ENCODE measurements at places on chromosomes 16 and 17.

DNA sequence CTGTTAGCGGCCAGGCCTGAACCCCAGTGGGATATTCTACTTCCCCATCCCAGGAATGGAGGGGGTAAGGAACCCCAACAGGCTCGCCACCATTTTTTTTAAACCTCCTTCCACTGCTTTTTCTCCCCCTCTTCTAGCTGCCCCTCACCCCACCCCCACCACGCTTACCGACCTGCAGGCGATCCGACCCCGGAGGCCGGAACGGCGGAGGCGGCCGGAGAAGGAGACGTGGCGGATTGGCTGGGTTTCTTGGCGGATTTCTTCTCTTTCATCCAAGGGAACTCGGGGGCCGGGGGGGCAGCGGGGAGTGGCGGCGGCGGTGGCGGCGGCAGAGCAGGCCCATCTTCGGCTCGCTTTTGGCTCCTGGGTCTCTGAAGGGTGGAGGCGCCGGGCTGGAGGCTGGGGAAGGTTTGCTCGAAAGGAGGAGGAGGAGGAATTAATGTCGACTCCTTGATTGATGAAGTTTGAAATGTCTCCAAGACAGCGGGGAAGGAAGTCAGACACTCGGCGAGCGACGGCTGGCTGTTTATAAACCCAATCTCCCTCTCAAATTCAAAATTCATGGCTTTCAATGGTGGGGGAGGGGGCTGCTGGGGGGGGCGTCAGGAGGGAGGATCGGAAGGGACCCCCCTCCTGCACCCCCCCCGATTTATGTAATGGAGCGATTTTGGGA, 424 bp downstream of the HOXB2 start:
- DNase-seq, result peak; percentile 26

- peak; percentile 93 for DNase-seq
Observed at GRCh38 chr16:68961778-68962402, 118.6 kb downstream of the TANGO6 start.

DNA sequence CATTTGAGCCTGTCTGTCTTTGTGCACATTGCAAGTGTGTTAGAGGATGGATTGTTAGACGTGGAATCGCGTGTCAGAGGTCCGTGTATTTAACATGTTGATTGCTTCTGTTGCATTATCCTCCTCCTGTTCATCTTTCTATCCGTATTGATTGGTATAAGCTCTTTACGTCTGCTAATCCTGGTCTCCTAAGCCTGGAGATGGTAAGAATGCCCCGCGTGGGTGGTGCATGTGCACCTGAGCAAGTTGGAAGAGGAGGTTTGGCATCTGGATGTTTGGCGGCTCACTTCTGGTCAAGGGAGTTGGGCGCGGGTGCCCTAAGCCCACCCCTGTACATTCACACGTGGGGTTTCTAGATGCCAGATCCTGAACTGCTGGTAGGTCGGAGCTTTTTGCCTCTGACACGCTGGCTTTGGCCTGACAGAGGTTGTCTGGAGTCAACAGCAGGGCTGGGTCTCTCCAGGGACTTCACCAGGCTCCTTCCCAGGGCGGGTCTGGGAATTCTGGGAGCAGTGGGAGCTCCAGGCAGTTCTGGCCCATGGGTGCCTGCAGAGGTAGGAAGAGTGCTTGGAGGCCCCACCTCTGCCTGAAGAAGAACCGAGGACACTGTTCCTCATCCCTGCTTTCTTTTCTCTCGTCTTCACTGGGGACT, 107.3 kb downstream of the OR1D5 start:
- no peak for DNase-seq

GRCh38 chr17:68100000-68100641, 64.6 kb downstream of the KPNA2 start:
- no peak for DNase-seq

DNA sequence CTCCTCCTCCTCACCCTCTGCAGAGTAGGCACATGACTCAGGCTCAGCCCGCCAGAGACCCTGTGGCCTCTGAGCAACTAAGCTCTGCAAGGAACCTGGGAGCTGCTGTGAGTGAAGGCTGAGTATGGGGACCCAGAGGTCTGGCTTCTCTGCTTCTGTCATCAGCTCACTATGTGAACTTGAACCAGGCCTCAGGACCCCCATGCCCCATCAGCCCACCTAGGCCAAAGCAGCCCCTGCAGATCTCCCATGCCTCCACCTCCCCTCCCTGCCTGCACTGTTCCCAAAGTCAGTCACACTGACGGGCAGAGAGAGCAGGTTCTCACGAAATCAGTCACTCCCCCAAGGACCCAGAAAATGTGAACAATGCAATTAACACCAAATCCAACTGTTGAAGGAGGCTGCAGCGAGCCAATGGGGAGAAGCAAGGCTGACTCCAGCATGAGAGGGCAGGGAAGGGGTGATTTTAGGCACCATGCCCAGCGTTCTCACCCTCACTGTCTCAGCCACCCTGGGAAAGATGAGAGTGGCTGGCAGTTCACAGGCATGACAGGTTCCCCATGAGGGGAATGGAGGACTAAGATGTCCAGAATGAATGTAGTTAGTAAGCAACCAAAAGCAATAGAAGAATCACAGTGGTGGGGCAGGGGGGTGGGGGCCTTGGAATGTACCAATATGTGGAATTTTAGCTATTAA, 60.6 kb downstream of the BEAN1 start:
- no peak for DNase-seq

DNA sequence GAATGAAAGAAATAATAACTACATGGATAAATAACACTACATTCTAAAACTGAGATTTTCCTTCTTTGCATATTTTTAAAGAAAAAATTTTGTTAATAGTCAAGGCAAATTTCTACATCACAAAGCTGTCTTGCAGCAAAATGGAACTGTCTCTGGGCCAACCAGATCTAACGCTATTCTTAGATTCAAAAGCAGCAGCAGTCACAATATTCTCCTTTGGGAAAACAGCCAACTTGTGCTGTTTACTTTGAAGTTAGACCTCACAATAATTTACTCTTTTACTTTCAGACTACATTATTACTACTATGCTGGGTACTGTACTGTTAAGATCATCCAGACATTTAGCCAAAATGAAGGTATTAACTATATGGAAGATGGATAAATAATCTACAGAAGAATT, 189.1 kb downstream of the CEP112 start:
- no peak for DNase-seq

DNA sequence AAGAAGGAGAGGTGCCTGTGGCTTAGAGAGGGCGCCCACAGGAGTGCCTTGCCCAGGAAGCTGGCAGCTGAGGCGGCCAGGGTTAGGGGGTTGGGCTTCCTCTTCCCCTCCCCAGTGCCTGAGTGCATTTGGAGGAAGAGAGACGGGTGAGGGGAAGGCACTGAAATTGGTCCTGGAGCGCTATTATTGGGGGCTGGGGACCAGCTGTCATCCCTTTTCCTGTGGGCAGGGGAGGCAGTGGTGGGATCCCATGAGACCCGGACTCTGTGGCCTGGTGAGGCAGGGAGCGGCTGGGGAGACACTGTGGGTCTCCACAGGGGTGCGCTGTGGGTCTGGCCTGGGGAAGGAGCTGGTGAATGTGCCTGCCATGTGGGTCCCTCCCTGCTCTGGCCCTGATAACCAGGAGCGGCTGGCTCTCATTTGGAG, 259.7 kb downstream of the SEC14L1 start:
- peak; percentile 55 for DNase-seq

GRCh38 chr17:73029991-73030390, 62.5 kb downstream of the SLC39A11 start:
- DNase-seq, result no peak

DNA sequence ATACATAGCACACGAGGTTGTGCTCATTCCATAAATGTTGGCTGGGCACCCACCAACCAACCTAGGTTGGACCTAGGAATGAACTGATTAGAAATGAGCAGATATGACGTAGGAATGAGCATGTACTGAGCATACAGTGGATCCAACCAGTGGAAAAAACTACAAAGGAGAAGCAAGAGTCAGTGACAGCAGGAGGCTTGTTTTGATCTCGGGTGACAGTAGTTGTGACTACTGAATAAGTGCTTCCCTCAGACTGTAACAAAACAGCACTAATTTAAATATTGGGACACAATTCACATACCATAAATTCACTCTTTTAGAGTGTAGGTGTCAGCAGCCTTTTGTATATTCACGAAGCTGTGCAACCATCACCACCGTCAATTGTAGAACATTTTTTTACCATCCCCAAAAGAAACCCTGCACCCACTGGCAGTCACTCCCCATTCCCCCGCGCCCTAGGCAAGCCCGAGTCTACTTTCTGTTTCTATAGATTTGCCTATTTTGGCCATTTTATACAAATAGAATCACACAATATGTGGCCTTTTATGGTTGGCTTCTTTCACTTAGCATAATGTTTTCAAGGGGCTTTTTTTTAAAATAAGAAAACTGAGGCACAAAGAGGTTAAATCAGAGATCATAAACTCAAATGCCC, 7.0 kb downstream of the VAC14 start:
- DNase-seq, result no peak

- DNase-seq, result peak; percentile 67
Observed at GRCh38 chr16:28218109-28218508, 6.3 kb upstream of the XPO6 start.

- DNase-seq, result no peak
Observed at GRCh38 chr17:45777388-45777787, 6.7 kb upstream of the CRHR1 start.

GRCh38 chr17:45018848-45019711, 32.4 kb downstream of the DCAKD start:
- DNase-seq, result peak; percentile 3

DNA sequence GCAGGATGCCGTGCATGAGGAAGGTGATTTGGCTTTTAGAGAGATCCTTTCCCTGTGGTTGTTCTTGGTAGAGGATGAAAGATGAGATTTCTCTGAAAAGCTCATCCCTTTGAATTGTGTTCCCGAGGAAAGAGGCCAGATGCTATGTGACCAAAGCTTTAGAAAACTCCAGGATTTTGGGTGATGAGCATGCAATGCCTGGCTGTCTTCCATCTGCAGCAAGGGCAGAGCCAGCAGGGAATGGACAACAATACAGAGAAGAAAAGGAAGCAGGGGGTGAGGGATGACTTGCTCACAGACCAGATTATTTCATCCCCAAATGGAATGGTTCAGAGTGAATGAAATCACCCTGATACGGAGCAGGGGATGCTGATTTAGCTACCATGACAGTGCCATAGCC, 949.7 kb upstream of the EEF2KMT start:
- no peak for DNase-seq

- DNase-seq, result no peak
Observed at GRCh38 chr17:62663304-62663703, 35.8 kb downstream of the MRC2 start.

- no peak for DNase-seq
Observed at GRCh38 chr17:45914047-45914717, 19.8 kb downstream of the MAPT start.

- no peak for DNase-seq
Observed at GRCh38 chr17:49845321-49845720, 2.5 kb downstream of the TAC4 start.

- DNase-seq, result no peak
Observed at GRCh38 chr16:48963901-48964615, 317.6 kb downstream of the CBLN1 start.

DNA sequence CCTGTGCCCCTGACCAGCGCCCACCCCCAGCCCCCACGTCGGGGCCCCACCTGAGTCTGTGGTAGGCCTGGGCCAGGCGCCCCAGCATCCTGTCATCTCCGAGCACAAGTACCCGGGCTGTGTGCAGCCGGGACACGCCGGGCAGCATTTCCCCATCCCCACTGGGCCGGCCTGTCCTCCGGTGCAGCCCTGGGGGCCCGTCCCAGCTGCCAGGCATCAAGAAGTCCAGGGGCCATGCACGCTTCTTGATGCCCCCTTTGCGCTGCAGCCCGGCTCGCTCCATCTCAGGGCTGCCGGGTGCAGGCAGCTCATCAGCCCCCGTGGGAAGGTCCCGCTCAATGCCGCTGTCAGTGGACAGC, 29.3 kb upstream of the MFSD6L start:
- no peak for DNase-seq

- no peak for DNase-seq
Observed at GRCh38 chr16:64304396-64304795, 817.5 kb downstream of the CDH11 start.

GRCh38 chr17:60699090-60699489, 21.4 kb downstream of the BCAS3 start:
- no peak for DNase-seq

DNA sequence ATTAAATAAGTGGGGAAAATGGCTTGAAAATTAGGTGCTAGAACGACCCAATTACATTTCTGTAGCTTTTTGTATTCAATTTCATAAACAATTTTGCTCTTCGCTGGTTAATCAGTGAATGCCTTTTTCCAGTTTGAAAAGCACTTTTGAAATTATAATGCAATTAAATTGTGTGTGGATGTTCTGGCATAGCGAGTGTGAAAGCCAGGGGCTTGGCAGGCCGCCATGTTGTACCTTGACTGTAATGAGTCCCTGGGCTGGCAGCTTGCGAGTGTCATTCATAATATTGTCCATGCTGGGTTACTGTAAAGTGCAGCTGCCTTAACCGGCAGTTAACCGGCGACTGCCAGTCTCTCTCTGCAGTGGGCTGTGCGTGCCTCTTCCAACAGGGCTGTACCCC, 177.8 kb downstream of the CCDC182 start:
- DNase-seq, result no peak

- DNase-seq, result no peak
Observed at GRCh38 chr17:79046197-79046915, 22.4 kb downstream of the C1QTNF1 start.

DNA sequence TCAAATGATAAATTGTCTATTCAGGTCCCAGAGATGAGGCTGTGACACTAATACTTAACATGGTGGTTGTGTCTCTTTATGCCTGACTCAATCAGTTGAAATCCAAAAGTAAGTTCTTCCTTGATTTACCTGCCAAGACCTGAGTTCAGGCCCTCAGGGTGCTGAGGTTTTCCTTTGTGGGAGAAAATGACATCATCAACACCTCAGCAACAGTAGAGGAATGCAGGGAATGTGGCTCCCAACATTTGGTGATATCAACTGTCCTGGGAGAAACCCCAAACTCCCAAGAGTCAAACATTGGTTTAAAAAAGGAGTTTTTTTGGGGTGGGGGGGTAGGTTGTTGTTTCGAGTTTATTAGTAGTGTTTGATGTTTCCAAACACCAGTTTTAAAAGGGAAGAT, 14.7 kb downstream of the RNF43 start:
- DNase-seq, result no peak

- DNase-seq, result no peak
Observed at GRCh38 chr16:66287416-66287815, 79.1 kb upstream of the CDH5 start.

- DNase-seq, result no peak
Observed at GRCh38 chr16:86391486-86391885, 118.8 kb upstream of the FOXF1 start.

DNA sequence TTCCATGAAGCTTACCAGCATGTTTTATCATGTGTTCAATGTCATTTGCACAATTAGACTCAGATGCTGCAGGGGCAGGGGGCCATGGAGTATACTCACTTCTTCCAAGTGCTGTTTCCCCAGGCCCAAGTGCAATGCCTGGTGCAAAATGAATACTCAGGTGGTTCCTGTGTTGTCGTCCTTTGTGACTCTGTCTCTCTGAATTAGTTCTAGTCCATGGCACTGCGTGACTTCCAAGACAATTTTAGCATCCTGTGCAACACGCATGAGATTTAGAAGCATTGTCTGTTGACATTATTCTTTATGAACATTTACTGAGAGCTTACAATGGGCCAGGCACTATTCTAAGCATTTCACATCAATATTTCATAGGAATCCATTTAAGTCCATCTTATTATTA, 769.7 kb upstream of the RBFOX1 start:
- DNase-seq, result no peak

- DNase-seq, result no peak
Observed at GRCh38 chr16:73883126-73883525, 413.5 kb upstream of the PSMD7 start.

GRCh38 chr17:79322211-79323123, 247.8 kb downstream of the ENGASE start:
- DNase-seq, result no peak

GRCh38 chr17:50151937-50152547, 1.6 kb upstream of the PPP1R9B start:
- peak; percentile 82 for DNase-seq
